ENCODE measurements at places on chromosomes 12 and 14.

DNA sequence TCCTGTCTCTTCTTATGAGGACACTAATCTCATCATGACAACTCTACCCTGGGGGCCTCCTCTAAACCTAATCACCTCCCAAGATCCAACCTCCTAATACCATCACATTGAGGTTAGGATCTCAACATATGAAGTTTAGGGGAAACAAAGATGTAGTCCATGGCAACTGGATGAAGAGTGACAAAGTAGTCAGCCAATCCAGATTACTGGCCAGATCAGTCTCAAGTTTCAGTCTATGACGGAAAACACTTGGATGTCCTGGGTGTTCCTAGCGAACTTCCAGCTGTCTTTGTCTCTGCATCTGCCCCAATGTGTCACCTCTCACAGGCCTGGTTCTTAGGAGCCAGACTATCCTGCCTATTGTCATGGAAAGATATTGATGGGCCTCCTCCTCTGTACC is 630.8 kb downstream of the AACS start:
- no peak for DNase-seq

- DNase-seq = no peak
Observed at GRCh38 chr12:14589169-14590004, 21.7 kb upstream of the PLBD1 start.

DNA sequence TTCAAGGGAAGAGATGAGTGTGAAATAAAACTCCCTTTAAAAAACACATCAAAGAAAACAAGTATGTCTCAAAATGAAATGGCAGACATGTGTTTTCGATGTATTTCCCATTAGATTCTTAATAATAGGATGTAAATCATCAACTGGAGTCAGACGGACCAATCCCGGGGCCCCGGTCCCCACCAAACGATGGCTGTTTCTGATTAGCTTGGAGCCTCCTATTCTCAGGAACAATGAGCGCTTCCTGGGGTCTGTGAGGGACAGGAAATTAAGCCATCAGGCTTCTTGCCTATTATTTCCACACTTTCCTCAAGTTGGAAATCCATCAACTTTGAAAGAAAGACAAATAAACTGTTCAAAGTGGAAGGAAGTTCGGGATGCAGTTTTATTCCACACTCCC is 179.4 kb downstream of the EFCAB11 start:
- no peak for DNase-seq

- no peak for DNase-seq
Observed at GRCh38 chr12:111215881-111216280, 153.0 kb downstream of the PHETA1 start.

- no peak for DNase-seq
Observed at GRCh38 chr14:96723946-96724345, 73.2 kb upstream of the VRK1 start.

GRCh38 chr12:22312336-22312735 is 22.2 kb downstream of the ST8SIA1 start:
- DNase-seq = no peak

DNA sequence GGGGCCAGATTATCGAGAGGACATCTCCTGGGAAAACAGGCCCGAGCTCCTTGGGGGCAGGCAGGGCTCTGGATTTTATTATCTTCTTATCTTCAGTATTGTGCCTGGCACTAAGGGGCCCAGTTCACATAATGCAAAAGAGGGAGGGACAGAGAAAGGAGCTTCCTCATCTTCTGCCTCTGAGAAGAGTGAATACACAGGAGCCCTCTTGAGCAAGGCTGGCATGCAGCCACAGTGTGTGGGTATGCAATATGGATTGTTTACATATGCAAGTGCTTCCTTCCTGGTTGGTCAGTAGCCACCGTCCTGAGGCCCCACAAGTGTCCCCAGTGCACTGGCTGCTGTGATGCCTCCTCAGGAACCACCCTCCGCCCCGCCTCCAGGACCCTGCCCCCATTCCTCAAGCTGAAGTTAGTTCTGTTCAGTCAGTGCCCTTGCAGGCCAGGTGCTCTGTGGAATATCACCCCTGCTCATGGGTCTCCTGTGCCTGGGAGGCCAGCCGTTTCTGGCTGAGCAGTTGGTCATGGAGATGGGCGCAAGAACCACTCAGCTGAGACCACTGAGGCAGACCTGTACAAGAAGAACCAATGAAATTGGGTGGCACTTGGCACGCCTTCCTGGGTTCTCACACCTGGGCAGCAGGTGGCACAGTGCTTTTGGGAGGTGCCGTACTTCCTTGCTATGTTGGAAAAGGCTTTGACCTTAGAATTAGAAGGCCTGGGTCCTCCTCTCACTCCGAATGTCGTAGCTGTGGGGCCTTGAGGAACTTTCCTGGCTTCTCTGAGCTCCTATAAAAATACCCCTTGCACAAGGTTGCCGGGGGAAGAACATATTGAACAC is 35.1 kb upstream of the ACTN1 start:
- DNase-seq = no peak

GRCh38 chr12:130026608-130027176 is 122.9 kb upstream of the TMEM132D start:
- DNase-seq = no peak

GRCh38 chr12:124548854-124549378 is 18.5 kb downstream of the NCOR2 start:
- no peak for DNase-seq

DNA sequence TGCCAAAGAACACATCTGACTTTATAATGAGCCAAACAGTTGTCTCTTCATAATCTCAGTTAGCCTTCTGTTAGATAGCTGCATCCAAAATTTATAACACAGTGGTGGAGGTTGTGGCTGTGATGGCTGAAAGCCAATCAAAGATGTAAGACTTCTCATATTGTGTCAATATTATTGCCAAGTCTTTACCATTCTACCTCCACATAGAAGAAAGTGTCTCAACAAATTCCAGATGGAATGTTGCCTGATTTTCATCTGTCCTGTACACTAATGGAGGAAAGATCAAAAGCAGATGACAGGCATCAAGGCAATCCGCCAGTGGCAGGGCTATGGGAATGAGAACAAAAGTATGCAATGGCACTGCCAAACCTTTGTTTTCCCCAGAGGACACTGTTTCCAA is 813.1 kb upstream of the NOVA1 start:
- no peak for DNase-seq

DNA sequence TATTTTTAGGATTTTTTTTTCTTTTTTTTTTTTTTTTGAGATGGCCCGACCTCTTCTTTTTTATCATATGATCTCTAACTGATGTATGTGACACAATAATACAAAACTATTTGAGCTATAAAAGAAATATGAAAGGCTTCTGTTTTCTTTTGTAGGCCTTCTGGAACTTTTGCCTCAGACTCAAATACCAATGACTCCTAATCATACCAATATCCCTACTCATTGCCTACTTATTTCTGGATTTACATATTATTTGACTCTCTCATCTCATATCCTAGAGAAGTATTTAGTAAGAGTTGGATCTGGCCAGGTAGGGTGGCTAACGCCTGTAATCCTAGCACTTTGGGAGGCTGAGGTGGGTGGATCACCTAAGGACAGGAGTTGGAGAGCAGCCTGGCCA is 12.7 kb upstream of the WDR89 start:
- DNase-seq = no peak

GRCh38 chr14:34582117-34582680 is 42.7 kb upstream of the EAPP start:
- no peak for DNase-seq

GRCh38 chr12:108722992-108723766 is 8.1 kb downstream of the CORO1C start:
- DNase-seq = peak; percentile 67

DNA sequence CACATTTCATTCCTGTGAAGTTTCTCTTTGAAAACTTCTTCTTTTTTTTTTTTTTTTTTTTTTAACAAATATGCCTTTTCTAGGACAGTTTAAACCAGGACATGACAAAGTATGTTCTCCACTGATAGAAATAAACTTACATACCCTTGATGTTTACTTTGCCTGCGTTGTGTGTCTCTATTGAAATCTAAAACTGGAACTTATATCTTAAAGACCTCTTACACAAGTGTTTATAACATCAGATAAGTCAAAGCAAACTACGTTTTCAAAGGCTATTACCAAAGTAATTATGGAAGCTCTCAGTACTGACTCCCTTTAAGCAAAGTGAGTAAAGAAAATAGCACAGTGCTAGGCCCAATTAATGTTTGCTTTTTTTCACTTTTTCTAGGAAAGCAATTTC is 30.6 kb upstream of the ISM2 start:
- DNase-seq = no peak

DNA sequence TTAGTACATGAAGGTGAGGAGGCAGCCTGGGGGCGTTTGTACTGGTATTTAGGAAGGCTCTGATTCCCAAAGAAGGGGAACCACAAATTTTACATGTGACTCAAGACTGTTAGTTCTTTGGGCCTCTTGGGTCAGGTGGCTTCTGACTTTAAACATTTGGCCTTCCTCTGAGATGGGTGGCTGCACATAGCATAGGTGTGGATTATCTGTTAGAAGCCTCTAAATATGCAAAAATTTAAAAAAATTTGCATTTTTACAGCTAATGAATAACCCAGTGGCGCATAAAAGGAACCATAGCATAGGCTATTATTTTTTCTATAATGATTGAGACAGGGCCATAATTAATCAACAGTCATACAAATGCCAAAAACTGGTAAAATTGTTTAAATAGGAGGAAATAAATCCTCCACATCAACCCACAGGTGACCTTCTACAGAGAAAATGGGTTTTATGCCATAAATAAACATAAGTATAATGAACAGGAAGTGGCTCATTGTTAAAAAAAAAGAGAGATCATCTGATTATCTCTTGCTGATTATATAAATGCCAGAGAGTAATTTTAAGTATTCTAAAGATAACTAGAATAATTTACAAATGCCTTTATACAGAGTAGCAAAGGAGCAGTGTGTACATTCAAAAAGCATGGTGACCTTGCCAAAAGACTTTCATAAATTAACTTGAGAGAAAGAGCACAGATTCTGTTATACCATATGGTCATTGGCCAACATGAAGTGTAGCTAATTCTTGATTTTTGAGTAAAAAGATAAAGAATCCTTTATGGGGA is 284.2 kb upstream of the ATP2B1 start:
- DNase-seq = no peak

DNA sequence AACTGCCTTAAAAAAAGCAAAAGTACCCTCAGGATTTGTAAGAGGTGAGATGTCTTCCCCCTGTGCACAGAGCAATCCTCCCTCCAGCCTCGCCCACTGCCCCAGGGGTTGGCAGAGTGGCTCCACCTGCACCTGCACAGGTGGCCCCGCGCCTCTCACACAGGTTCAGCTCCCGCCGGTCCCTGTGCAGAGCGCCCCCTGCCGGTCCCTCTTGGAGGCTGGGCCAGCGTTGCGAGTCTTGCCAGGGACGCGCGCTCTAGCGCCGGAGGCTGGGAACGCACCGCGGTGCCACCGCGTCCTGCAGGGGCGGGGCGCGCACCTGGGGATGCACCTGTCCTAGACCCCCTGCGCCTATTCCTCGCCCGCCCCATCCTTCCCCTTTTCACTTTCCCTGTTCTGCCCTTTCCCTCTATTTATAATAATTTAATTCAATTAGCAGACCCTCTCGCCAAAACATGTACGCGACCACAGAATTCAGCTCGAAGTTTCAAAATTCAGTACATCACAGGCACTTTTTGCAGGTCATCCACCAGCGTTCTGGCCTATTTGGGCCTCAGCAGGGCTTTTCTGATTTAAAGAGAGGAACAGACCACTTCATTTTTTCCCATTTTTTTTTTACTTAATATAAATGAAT is 618.6 kb downstream of the AACS start:
- DNase-seq = no peak

- no peak for DNase-seq
Observed at GRCh38 chr14:64053694-64054669, 201.2 kb downstream of the SYNE2 start.

- DNase-seq = no peak
Observed at GRCh38 chr14:63383776-63384367, 65.1 kb upstream of the GPHB5 start.

DNA sequence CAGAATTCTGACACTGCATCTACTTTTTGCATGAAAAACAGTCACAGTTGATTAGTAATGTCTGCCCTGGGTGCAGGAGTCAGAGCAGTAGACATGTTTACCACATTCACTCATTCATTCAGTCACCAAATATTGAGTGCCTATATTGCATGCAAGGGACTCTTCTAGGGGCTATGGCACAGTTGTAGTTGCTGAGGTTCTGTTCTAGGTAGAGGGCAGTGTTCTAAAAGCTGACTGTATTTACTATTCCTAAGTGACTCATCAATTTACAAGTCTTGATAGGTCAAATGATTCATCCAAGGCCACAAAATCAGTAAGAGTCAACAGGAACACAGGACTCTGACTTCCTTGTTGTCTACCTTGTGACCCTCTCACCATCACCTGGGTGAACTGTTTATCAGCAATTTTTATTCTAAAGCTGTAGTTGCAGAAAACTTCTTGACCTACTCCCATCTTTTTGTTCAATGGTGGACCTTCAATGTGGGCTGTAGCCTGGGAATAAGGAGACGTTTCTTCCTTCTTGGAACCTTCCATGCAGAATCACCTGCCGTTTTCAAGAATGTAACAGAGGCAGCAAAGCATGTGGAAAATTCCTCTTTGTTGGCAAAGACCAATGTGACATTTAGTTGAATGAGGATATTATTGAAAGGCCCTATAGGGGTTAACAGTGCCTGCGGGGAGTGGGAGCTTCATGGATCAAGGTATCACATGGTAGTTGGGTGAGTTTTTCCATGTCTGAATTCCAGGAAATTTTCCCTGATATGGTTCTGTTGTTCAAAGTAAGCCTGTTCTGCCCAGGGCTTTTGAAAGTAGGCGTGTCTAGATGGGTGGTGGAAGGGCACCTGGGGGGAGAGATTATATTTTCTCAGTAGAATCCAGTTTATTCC is 223.2 kb downstream of the KTN1 start:
- no peak for DNase-seq

DNA sequence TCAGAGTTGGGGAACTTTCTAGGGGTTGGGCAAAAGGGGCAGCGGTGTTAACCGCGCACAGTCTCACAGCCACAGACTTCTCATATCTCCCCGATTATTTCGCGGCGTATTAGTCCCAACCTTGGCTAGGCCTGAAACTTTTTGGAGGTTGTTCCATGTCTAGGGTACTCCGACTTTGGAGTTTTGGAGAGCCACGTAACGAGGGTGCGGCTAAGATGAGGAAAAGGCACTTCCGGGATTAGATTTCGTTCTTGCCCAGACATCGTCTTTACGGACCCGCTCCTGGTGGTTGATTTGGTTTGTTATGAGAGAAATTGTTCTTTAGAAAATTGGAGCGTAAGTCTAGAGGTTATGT is 513 bp downstream of the CCNK start:
- no peak for DNase-seq

- no peak for DNase-seq
Observed at GRCh38 chr12:50750366-50750765, 13.5 kb upstream of the ATF1 start.

DNA sequence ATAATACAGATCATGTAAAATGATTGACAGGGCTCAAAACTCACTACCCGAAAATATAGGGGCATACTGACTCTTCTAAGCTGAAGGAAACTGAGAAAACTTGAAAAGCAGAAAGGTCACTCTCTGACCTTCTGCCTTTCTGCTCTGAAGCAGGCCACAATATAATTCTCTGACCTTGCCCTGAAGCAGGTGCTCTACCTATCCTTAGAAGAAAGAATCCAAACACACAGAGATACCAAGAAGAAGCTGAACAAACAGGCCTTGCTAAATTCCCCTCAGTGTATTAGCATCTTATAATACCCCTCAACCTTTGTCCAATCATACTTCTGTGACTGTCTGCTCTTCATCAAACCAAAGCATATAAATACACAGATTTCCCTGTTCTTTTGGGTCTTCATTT is 60.9 kb upstream of the BBS10 start:
- DNase-seq = no peak

Measured in non-pigmented ciliary epithelial cell (primary cell).